ENCODE measurements at places on chromosomes 13 and 19.

DNA sequence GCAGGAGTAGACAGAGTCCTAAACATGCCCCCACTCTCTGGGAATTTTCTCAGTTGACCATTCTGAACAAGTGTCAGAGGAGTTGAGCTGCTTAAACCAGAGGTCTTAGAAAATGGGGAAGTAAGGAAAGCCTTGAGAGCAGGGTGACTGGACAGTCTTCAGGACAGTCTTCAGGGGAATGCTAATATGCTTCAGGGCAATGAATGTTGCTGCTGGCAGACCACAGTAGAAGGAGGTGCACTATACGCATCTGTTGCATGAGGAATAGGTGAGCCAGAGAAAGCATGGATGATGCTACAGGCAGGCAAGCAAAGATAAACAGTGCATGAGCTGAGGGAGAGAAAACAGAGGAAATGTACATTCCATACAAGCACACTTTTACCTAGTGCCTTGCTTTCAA is 196.6 kb upstream of the GPR12 start:
- no peak for DNase-seq

GRCh38 chr13:27679396-27679795 is 57.7 kb downstream of the POLR1D start:
- no peak for DNase-seq

- peak; percentile 45 for DNase-seq
These were observed 249.8 kb downstream of the DCLK1 start for GRCh38 chr13:35881360-35881759.

DNA sequence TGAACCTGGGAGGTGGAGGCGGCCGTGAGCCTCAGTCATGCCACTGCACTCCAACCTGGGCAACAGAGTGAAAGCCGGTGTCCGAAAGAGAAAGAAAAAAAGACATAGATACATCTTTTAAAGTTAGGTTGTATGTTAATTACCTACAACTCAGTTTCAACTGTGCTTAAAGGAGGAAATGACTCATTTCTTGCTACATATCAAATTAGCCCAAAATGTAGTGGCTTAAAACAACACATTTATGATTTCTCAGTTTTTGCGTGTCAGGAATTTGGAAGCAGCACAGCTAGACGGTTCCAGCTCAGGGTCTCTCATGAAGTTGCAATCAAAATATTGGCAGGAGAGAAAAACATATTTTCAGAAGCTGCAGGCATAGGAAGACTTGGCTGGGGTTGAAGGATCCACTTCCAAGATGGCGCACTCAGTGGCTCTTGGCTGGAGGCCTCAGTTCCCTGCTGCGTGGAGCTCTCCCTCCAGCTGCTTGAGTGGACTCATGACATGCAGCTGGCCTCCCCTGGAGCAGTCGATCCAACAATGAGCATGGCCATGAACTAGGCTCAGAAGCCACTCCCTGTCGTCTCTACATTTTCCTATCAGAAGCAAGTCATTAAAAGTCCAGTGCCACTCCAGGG is 7.1 kb downstream of the LDLR start:
- DNase-seq: no peak

GRCh38 chr19:45754323-45754722 is 14.7 kb downstream of the SIX5 start:
- no peak for DNase-seq

DNA sequence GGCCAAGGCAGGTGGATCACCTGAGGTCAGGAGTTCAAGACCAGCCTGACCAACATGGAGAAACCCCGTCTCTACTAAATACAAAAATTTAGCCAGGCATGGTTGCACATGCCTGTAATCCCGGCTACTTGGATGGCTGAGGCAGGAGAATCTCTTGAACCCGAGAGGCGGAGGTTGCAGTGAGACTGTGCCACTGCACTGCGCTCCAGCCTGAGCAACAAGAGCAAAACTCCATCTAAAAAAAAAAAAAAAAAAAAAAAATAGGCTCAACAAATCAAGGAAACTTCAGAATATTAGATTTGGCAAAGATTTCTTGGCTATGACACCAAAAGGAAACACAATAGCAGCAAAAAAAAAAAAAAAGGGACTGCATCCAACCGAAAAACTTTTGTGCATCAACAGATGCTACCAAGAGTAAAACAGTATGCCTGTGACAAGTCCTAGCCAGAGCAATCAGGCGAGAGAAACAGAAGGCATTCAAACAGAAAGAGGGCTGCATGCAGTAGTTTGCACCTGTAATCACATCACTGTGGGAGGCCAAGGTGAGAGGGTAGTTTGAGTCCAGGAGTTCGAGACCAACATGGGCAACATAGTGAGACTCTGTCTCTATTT is 23.8 kb downstream of the ZNF160 start:
- no peak for DNase-seq

GRCh38 chr19:46495786-46496099 is at the start of gene PNMA8B:
PNMA8B (minus strand) TSS chr19:46495867; CDS start chr19:46495465, 402 bp downstream.
- peak; percentile 68 for DNase-seq

DNA sequence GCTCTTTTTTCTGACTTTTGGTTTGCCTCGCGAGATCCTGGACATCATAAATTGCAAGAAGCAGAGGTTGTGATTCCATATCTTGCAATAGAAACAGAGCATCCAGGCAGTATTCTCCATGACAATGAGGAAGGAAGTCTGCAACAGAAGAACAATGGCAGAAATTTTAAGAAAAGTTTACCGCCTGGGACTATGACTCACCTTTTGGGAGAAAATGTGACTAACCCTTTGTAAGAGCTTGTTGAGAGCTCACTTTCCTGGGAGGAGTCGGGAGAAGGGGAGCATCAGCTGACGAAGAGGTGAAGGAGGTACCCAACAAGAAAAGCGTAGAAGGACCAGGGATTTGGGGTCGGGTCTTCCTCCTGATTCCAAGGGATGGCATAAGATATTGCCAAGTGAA is 34.3 kb upstream of the TNFSF11 start:
- DNase-seq: no peak

GRCh38 chr13:109733550-109733949 is 52.8 kb downstream of the IRS2 start:
- no peak for DNase-seq

DNA sequence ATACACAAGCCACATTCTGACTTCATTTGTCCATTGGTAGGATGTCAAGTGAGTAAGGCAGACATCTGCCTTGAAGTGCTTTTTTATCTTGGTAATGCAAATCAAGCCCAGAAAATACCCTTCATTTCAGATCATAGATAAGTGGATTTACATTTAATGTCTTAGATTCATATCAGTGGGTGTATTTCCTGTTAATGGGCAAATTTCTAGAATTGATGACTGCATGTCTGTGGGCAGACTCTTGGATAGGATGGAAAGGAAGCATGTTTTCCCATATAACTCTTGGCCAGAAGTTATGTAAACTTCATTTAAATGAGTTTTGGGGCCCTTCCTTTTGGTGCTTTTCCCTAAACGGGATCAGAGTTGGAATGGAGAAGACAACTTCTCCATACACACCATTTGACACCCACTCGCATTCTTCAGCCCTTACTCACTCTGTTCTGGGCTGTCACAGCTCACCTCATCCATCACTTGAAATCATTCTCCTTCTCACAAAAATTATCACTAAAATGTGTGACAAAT is 154.6 kb downstream of the FLT1 start:
- DNase-seq: no peak

DNA sequence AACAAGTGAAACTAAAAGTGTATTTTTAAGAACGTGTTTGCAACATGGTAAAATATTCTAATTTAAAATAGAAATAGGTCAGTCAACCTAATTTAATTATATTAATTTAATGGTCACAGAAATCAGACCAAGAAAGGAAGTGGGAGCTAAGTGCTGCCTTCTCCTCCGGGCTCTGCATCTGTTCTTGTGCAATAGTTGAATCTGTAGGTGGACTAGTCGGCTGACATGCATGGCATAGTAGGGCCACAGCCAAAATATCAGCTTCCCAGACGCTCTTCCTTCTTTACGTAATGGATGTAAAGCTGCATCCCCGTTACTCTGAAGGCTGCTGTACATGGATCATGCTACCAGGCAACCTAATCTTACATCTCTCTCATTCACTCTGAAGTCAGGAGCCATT is 47.3 kb downstream of the COL4A1 start:
- DNase-seq: no peak

DNA sequence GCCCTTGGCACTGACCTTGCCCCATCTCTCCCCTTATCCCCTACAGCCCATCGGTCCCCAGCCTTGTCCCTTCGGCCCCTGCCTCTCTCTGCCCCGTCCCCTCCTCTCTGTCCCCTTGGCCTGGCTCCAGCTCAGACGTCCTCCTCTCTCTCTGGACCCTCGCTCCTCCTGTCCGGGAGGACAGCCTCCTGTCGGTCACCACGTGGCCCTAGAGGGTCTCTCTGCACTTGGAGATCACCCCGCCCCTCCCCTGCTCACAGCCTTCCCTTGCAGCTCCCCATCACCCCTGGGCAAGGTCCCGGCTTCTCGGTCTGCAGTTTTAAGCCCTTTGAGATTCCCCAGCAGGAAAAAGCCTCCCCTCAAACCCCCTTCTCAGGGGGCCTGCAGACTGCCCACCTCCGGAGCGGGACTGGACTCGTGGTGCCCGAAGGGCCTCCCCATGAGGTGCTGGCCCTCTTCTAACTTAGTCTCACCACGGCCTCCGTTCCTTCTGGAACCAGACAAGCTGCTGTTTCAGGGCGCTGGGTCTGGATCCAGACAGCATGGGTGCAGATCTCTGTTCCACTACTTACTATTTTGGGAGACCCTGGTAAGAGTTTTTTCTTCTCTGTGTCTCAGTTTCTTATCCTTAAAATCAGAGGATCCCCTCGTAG is 3.3 kb upstream of the KLK15 start:
- no peak for DNase-seq

GRCh38 chr19:1691589-1692290 is 39.3 kb upstream of the TCF3 start:
- DNase-seq: no peak

- no peak for DNase-seq
These were observed 434.5 kb downstream of the PCDH9 start for GRCh38 chr13:66795636-66796035.

DNA sequence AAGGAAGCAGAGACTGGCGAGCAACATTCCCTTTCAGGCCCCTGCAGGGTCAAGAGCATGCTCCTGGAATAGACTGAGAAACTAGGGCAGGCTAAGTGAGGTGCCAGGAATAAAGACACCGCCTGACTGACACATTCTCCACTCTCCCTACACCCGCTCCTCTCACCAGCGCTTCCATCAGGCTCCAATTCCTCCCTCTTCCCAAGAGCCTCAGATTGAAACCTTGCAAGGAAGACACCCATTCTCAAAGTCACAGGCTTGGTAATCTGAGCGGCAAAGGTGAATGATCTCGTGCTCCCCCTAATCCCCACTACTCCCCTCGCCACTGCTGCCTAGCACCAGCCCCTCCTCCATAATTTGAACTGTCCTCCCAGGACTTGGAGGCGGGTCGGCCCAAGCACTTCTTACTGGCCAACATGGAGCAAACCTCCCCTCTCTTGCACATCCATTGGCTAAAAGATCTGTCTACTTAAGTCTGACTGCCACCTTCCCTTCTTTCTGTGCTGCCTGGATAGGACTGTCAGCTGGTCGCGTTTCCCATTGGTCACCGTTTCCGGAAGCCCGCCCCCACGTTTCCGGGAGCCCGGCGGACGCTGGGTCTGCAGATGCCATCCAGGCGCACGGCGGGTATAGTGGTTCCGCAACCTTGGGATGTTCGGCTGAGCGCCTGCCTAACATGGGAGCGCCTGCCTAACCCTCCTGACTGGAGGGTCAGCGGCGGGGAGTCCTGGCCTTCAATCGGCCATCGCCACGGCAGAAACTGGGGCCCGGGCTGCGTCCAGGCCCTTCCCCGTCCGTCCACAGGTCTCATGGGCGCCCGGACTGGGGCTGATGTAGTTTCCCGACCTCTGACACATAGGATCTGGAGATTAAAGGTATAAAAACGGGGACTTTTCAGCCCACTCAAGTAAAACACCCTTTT is 33.6 kb downstream of the ZNF383 start:
- DNase-seq: peak; percentile 93

DNA sequence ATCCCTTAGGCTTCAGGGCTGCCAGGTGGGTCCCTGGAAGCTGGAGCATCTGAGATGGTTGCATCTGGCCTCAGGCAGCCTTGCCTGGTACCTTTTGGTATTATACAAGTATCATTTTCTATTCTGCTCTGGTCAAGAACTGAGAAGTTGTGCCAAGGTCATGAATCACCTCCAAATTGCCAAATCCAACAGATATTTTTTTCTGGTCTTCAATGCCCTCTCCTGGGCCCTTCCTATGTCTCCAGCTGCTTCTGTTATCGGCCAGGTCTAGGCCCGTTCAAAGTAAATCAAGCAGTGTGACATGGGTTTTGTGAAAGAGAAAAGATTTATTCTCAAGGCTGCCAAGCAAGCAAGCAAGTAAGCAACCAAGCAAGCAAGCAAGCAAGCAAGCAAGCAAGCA is 271.1 kb upstream of the MAB21L1 start:
- DNase-seq: no peak

DNA sequence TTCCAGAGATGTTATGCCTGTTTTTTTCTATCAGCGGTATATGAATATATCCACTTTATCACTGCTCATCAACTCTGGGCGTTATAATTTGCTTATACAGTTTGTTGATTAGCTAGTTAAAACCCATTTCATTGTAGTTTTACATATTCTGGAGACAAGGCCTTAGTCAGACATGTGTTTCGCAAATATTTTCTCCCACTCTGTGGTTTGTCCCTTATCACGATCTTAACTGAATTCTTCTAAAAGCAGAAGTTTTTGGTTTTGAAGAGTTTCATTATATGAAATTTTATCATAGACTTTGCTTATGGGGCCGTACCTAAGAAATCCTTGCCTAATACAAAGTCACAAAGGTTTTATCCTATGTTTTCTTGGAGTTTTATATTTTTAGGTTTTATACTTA is 84.6 kb downstream of the FRY start:
- no peak for DNase-seq

- DNase-seq: no peak
These were observed 1124.8 kb upstream of the PRR20A start for GRCh38 chr13:56015919-56016318.

GRCh38 chr19:44817725-44818465 is 9.0 kb downstream of the BCAM start:
- no peak for DNase-seq

GRCh38 chr13:77980592-77980991 is 62.0 kb upstream of the EDNRB start:
- no peak for DNase-seq

- no peak for DNase-seq
These were observed 20.9 kb upstream of the KLF2 start for GRCh38 chr19:16303755-16304154.

DNA sequence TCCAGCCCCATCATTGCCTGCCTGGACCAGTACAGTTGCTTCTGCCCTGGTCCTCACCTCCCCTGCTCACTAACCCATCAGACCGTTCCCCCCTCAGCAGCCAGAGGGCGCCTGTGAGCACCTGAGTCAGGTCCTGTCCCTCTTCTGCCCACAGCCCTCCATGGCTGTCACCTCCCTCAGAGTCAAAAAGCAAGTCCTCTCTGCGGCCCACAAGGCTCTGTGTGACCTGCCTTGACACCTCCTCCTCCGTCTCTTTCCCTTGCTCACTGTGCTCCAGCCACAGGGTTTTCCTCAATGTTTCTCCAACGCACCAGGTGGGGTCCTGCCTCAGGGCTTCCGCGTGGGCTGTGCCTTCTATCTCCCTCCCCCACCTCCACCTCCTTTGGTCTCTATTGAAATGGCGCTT is 29.4 kb upstream of the PTPRS start:
- no peak for DNase-seq

Measured in hippocampal formation (tissue), 2 donors.